ENCODE measurements at places on chromosomes 3 and 15.

GRCh38 chr3:105676621-105677300 is 192.1 kb downstream of the CBLB start:
- no peak for DNase-seq

- no peak for DNase-seq
Measured at GRCh38 chr3:153448151-153448829, 286.3 kb downstream of the RAP2B start.

DNA sequence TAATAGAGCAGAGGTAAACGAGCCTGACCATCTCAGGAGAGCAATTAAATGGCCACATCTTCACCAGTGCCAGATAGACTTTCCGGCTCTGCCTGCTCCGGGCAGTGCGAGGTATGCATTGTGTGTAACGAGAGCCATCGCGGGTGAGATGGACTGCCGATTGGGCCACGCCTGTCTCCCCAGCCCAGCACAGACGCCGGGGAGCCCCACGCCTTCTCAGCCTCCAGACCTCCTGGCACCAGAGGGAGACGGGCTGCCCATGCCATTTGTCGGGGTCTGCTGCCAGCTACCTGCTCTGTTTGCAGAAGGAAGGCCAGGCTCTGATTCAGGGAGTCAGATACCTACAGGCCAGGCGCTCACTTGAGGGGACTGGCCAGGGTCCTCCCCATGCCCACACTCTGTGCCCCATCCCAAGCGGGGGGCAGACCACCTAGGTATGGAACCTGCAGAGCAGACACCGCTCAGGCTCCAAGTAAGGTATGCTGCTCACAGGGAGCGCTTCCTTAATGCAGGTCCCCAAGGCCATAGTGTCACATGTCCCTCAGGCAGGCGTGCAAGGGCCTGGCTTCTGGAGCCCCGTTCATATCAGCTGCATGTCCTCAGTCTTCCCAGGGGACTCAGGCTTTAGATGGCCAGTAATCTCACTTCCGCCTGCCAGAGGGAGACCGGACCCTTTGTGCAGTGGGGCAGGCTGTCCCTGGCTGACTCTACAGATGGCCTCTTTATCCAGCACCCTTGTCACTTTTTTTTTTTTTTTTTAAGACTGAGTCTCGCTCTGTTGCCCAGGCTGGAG is 62.2 kb downstream of the DNAJB8 start:
- DNase-seq: no peak

DNA sequence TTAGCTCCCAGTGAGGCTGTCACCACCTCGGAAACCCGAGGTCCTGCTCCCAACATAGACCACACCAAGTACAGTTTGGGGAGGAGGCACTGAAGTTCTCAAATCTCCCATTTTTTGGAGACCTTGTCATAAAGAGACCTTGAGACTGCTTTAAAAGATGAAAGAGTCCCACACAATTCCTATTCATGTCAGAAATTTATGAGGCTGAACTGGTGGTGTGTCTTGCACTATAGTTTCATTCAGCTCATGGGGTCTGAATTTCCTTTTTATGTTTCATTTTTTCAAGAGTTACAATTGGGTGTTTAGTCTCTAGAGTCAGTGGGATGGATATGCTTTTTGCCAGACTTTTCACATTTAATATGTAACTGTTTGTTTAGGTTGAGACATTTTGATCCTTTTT is 318.1 kb upstream of the LRRFIP2 start:
- no peak for DNase-seq

GRCh38 chr3:42387802-42388651 is 22.4 kb downstream of the LYZL4 start:
- no peak for DNase-seq

DNA sequence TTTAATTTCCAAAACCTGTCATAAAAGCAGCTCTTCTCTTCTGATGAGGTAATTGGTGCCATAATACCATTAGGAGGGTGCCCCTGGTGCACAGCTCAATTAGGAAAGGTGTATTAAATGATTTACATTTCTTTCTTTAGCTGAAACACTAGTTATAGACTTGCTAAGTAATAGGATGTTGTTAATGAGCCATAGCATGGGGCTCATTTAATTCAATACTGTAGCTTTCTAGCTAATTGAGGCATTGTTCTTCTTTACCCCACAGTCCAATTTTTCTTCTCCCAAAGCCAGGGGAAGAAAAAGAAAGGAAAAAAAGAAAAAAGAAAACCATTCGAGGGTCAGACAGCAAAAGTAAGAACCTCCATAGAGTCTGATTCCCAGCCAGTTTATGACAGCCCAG is 164.0 kb upstream of the HES1 start:
- no peak for DNase-seq

- peak; percentile 43 for DNase-seq
Measured at GRCh38 chr3:117439812-117440211, 730.2 kb downstream of the TUSC7 start.

DNA sequence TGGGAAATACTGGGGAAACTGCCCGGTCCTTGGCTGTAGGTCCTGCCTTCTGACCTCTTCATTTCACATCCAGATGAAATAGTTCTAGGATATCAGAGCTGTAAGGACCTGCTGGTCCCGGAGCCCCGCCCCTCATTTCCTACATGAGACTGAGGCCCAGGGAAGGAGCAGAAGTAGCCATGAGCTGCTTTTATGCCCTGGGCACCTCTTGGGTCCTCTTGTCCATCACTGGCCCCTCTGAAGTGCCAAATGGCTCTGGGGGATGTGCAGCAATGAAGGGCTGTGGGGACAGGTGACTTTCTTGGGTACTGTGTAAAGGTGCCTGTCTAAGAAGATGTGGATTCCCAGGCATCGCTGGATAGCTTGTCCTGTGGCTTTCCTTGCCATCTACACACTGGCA is 40.3 kb upstream of the ESYT3 start:
- DNase-seq: no peak
